Stimulated activated naive CD8-positive, alpha-beta T cell treated with anti-CD3 and anti-CD28 coated beads, Interleukin-15, amount 100 ng/mL, for 72 hours (primary cell): ENCODE measurements at places on chromosomes 2 and 18.

DNA sequence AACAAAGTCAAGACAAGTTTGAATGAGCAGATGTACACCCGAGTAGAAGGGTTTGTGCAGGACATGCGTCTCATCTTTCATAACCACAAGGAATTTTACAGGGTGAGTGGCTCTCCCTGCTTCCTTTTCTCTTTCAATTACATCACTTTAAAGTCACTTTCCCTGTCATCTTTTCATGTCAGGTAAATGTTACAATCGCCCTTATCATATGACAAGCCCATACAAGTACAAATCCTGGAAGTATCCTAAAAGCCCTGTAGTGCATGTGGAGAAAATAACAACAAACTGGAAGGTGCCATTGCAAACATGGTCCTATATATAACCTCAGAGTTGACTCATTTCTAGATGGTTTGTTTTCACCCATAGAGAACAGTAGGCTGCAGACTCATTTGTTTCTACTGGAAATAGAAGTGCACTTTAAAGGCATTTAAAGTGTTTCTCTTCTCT lies 126.0 kb downstream of the SP100 start:
- DNase-seq, result no peak

- no peak for DNase-seq
These were observed 687.8 kb downstream of the SLC4A3 start for GRCh38 chr2:220315098-220315823.

DNA sequence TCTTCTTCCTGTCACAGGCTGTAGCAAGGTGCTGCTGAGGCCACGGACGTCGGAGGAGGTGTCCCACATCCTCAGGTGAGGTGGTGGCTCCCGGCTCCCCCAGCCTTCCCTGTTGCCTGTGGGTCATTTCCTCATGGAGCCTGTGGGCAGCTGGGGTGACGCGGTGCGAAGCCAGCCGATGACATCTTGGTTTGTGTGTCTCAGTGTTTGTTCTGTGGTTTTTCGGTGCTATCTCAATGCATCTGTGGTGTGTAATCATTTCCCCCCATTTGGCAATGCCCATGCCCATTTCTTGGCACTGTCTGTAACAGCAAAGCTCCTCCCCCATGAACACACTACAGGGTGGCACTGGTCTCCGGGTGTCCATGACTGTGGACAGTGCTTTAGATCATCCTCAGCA lies 6.6 kb downstream of the D2HGDH start:
- DNase-seq, result no peak

DNA sequence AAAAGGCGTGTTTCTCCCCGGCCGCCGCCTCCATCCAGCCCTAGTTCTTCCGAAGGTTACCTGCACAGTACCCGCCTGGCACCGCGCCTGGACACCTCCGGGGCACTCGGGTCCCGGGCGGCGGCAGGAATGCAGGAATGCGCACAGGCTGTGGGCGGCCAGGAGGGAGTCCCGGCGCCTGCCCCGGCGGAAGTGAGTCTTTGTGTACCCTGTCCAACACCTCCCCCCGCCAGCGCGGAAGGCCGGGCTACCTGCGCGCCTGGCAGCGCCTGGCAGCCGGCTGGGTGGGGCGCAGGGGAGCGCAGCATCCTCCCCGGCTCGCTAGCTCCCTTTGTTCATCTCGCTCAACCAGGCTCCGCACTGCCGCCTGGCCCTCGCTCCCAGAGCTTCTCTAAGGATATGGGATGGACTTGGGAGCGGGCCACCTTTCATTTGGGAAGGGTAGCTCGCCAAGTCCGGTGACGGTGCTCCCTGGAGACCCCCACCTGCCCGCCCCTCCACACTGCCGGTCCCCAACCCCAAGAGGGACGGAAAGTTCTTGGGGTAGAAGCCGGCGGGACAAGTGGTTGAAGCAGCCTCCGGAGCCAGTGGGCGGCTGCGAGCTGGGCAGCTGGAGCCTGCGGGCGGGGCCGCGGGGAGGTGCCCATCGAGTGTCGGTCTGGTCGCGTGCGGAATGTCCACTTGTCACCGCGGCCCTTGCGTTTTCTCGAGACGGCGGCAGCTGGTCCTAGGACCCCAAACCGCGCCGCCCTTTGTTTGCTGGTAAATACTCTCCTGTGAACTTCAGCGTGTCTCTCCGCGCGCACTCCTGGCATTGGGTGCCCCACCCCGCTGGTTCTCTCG lies 1.2 kb upstream of the ST6GAL2 start:
- DNase-seq, result no peak

DNA sequence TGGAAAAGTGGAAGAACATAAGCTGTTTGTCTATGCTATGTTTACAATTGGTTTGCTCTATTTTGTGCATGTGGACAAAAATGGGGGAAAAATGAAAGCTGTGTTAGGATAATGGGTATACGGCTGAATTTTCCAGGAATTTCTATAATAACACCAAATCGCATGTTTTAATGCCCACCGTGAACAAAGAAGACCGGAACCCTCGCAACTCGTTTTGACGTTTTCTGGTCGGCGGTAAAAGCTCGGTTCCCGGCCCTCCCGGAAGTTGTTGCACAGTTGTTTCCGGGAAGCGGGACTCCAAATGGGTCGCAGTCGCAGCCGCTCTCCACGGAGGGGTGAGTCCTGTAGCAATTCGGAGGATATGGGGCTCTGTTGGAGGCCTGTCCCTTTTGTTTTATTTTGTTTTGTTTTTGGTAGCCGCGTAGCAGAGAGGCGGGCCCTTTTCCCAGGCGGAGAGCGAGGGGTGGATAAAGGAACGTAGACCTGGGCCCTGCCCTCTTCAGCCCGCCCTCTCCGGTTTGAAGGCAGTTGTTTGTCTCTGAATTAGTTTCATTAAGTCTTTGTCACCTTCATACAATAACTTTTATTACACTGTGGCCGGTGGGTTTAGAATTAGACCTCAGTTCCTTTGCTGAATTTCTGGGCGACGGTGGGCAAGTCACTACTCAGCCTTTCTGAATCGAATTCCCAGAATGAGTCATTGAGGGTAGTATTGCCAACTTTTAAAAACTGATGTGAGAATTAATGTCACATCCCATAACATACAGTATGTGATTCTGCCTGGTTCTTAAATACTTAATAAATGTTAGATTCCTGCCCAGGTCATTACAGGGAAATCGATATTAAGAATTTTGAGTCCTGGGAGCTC lies at the start of gene SNRNP27:
SNRNP27 (plus strand) TSS at position 273 of the 868 bp plus-strand sequence; CDS start at position 302, 29 bp downstream.
- DNase-seq, result peak; percentile 80

- peak; percentile 90 for DNase-seq
These were observed 115.0 kb downstream of the SPTBN1 start for GRCh38 chr2:54570925-54571694.

DNA sequence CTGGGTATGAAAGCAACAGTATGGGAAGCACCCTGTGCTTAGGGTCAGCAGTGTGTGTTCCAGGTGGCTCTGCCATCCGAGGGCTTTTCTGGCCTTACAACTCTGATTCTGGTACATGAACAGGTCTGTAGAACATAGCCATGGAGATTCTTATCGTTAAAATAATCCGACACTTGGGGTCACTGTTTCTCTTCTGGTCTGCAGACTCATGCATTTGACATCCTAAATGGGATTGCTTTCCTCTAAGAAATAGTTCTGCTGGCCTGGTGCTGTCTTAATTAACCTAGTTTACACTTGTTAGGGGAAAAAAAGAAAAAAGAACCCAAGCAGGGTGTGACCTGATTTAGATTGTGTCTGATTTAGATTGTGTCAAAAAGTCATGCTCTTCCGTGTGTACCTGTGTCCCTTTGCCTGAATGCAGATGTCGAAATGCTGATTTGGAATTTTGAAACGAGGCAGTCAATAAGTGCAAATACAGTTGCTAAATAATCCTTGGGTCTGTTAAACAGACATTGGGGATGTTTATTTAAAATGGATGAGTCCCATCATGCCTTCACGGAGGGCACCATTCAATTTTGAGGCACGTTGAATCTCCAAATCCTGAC lies 59.6 kb downstream of the TRPM8 start:
- peak; percentile 23 for DNase-seq

- DNase-seq, result no peak
These were observed 87.2 kb downstream of the EPHA4 start for GRCh38 chr2:221484761-221485502.

DNA sequence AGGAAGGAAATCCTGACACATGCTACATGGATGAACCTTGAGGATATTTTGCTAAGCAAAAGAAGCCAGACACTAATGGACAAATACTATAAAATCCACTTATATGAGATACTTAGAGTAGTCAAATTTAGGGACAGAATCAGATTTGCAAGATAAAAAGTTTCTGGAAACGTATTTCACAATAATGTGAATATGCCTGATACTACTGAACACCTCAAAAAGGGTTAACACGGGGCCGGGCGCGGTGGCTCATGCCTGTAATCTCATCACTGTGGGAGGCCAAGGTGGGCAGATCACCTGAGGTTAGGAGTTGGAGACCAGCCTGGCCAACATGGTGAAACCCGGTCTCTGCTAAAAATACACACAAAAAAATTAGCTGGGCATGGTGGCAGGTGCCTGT lies 1.7 kb upstream of the RMC1 start:
- no peak for DNase-seq

GRCh38 chr2:112029164-112029563 lies 25.9 kb upstream of the TMEM87B start:
- no peak for DNase-seq
